ENCODE measurements at places on chromosomes 6 and 20. TPM values are rescaled to one million over a fixed set of nuclear protein-coding genes. Genes with fewer than 3 reads are reported as not detected.

HDGFL1 gene
- total RNA-seq: not detected

TREML4 gene
- not detected for total RNA-seq

HLA-DOA gene
- total RNA-seq: not detected

TOX2 gene
- total RNA-seq: 1.4 TPM

RNF39 gene
- 0.28 TPM for total RNA-seq

EMILIN3 gene
- total RNA-seq: not detected

PRR18 gene
- not detected for total RNA-seq

SLC32A1 gene
- total RNA-seq: under 0.01 TPM

MUC22 gene
- not detected for total RNA-seq

FAM162B gene
- total RNA-seq: 19.9 TPM

RNF144B gene
- 5.9 TPM for total RNA-seq

FERMT1 gene
- total RNA-seq: 6.3 TPM

BPIFA1 gene
- not detected for total RNA-seq

EBF4 gene
- 0.56 TPM for total RNA-seq

MYLK2 gene
- total RNA-seq: under 0.01 TPM

DUSP15 gene
- total RNA-seq: not detected

POFUT1 gene
- 53.3 TPM for total RNA-seq

CCN5 gene
- total RNA-seq: under 0.01 TPM

MCCD1 gene
- total RNA-seq: not detected

COL20A1 gene
- total RNA-seq: under 0.01 TPM

GABRR2 gene
- 0.56 TPM for total RNA-seq

GRIK2 gene
- total RNA-seq: 1.1 TPM

POU3F2 gene
- not detected for total RNA-seq

MROH8 gene
- total RNA-seq: 0.38 TPM

EPPIN gene
- total RNA-seq: not detected

GRM1 gene
- total RNA-seq: under 0.01 TPM

TCP11 gene
- total RNA-seq: 0.19 TPM

TMEM217 gene
- 2.5 TPM for total RNA-seq

RAB23 gene
- total RNA-seq: 33.0 TPM

NEDD9 gene
- 29.5 TPM for total RNA-seq

UNC93A gene
- total RNA-seq: not detected

HLA-DQA2 gene
- not detected for total RNA-seq

All from regular cardiac myocyte (primary cell).